ENCODE measurements at places on chromosomes 2 and 18. TPM values are rescaled to one million over a fixed set of nuclear protein-coding genes. Genes with fewer than 3 reads are reported as not detected.
A peak's percentile ranks its signal among the peaks of the same experiment; 100 is the strongest.

DNA sequence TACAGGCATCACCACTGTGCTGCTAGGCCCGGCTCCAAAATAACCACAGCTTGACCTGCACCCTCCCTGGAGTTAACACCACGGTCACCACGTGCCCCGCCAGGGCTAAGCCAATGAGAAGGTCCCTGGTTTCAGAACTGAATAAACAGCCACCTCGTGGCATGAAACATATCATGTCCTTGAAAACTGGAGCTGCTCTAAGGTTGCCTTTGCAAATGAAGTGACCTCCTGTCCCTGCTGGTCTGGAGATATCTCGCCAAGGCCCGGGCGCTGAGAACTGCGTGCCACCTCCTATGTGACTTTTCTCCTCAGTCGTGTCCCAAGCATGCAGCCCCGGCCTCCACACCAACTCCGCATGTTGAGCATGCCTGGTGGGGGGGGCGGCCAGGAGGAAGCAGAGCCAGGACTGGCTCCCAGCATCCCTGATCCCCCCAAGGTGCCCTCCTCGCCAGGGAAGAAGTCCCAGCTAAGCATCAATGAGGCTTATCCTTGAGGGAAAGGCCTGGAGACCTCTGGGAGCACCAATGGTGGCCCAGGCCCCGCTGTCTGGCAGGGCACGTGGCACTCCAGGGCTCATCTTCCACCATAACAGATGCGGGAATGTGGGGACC lies 16.3 kb upstream of the KCNG2 start:
- no peak for DNase-seq

Gene ELOA2
- total RNA-seq: not detected

- no peak for DNase-seq
These were observed 155.2 kb downstream of the ATP9B start for GRCh38 chr18:79224381-79224780.

DNA sequence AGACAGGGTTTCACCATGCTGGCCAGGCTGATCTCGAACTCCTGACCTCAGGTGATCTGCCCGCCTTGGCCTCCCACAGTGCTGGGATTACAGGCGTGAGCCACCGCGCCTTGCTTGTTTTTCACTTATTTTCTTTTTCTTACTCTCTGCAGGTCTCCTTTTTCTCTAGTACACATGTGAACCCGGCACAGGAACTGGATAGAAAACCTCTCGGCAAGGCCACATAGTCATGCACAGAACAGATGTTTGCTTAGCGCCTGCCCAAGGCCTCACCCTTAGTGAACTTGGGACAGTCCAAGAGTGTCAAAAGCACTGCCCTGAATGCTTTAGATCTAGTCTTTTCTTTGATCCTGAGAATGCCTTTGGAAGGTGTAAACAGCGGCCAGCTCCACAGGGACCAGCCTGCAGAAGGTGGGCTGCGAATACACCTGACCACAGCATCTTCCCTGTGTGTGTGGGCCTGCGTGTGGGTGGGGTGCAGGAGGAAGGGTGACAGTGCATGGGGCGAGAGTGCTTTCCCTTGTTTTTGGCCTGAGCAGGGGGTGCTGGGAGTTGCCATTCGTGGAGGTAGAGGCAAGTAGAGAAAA lies 27.0 kb downstream of the IMPA2 start:
- no peak for DNase-seq

Gene EML6
- 1.4 TPM for total RNA-seq

DNA sequence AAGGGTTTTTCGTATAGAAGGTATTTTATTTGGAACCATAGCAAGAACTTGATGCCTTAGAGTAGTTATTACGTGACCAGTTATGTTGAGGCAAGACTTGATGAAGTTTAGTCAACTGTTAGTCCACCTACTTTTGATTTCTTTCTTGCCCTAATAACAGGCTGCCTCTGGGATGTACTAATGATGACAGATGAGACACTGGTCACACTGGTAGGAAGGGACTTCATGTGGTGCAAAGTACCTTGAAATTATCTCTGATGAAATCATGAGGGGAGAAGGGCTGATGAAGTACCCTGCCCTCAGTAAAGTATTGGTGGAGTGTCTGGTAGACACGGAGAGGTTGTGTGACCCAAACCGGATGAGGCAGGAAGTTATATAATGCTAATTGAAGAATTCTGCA lies 5.4 kb downstream of the DIS3L2 start:
- DNase-seq: no peak

GRCh38 chr2:181309586-181309985 lies 147.6 kb upstream of the ITGA4 start:
- DNase-seq: no peak

GRCh38 chr2:86366651-86367498 lies 29.4 kb upstream of the REEP1 start:
- no peak for DNase-seq

DNA sequence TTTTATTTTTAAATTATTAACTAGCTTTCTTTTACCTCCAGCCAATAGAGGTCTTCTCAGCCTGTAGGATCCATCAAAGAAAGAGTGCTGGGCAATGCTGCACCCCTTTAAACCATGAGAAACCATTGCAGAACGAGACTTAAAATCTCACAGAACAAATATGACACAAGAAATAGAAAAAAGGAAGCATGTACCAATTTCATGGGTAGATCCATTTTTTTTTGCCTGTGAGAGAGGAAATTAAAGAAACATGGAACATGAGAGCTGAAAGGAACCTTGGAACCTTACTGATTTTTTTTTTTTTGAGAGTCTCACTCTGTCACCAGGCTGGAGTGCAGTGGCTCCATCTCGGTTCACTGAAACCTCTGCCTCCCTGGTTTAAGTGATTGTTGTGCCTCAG lies 14.0 kb downstream of the HRH4 start:
- no peak for DNase-seq

- peak; percentile 53 for DNase-seq
These were observed 3.6 kb upstream of the CAPG start for GRCh38 chr2:85413592-85414420.

- DNase-seq: no peak
These were observed 23.7 kb downstream of the ASXL2 start for GRCh38 chr2:25854613-25855012.

- no peak for DNase-seq
These were observed 375.0 kb downstream of the NBAS start for GRCh38 chr2:15186118-15186517.

GRCh38 chr18:711657-712400 lies 601 bp downstream of the ENOSF1 start:
- DNase-seq: peak; percentile 53

GRCh38 chr2:173884025-173884802 lies 81.0 kb downstream of the SP3 start:
- peak; percentile 69 for DNase-seq

DNA sequence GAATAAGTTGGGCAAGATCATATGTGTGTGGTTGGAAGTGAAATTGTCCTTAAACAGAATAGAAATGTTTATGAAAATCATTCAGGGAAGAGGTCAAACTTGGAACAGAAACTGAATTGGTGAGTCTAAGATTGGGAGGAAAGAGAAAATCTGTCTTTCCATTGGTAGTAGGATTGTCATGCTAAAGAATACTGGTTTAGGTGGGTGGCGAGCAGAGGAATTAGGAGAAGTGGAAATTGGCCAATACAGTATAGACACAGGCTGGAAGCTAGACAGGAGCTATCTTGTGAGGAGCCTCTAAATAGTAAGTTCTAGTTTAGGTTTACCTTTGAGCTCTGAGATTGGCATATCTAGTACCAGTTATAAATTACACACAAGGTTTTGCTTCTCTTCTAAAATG lies 80.9 kb upstream of the KYNU start:
- no peak for DNase-seq

GRCh38 chr2:119644186-119644585 lies 34.8 kb upstream of the TMEM177 start:
- DNase-seq: no peak
